ENCODE measurements at places on chromosomes 2 and 18.

DNA sequence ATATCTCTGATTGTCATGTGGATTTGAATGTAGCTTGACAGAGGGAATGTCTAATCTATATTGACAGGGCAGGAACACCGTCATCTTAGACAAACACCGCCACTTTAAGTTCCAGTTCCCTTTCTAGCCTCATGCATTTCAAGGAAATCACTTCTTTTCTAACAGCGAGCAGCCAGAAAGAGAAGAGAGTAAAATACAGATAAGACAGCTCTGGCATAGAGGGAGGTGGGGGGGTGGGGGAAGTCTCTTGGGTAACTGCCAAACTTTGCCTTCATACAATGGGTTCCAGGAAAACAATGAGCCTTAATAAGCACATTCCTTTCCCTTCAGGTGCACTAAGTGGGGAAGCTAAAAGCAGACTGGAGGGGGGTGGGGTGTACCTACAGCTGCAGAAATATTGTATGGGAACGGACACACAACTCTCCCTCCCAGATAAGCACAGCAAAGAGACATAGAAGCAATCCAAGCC lies 37.2 kb downstream of the CASP10 start:
- no peak overlapping the region for H3K4me3 ChIP-seq
- no peak overlapping the region for H3K27ac ChIP-seq
- peaks cover 4% of the 10 kb centered on the region for H3K36me3 ChIP-seq
- no peak for DNase-seq

- no peak overlapping the region for H3K4me3 ChIP-seq
- H3K36me3 ChIP-seq = peaks cover 27% of the 10 kb centered on the region
- no peak for DNase-seq
- H3K4me1 ChIP-seq = peaks cover 13% of the 10 kb centered on the region
- H3K27me3 ChIP-seq = no peaks in the 10 kb centered on the region
- H3K27ac ChIP-seq = peak overlapping the region; percentile 92
These were observed 208.7 kb upstream of the RASGRP3 start for GRCh38 chr2:33267756-33268155.

GRCh38 chr18:50284255-50284885 lies 3.0 kb upstream of the MBD1 start:
- H3K27me3 ChIP-seq = no peaks in the 10 kb centered on the region
- no peak overlapping the region for H3K4me3 ChIP-seq
- peaks cover 40% of the 10 kb centered on the region for H3K36me3 ChIP-seq
- H3K4me1 ChIP-seq = peaks cover 30% of the 10 kb centered on the region

DNA sequence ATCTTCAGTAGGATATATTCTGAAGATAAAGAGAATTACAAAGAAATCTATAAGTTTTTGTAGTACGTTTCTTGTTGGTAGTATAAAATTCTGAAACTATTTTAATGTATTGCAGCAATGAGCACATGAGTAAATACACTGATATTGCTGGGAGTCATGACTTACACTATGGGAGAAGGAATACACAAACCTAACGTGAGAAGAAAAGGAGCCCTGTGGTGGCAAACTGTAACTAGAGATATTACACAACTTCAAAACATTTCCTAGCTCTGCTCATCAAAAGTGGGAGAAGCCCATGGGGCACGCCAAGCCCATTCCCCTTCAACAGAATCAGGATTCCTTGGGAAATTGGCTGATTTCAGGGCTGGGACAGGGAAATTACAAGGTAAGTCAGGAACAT lies 20.5 kb downstream of the SPIRE1 start:
- DNase-seq = no peak
- no peaks in the 10 kb centered on the region for H3K4me1 ChIP-seq
- no peak overlapping the region for H3K27ac ChIP-seq
- no peaks in the 10 kb centered on the region for H3K27me3 ChIP-seq
- no peaks in the 10 kb centered on the region for H3K36me3 ChIP-seq
- no peak overlapping the region for H3K4me3 ChIP-seq

All from tibial artery (tissue), 4 donors.